Upper lobe of left lung (tissue), 6 donors: ENCODE measurements at places on chromosomes 12 and 14. TPM values are rescaled to one million over a fixed set of nuclear protein-coding genes. Genes with fewer than 3 reads are reported as not detected.
A peak's percentile ranks its signal among the peaks of the same experiment; 100 is the strongest.

The UNC79 gene
- total RNA-seq: 1.0 TPM

The OR6C6 gene
- total RNA-seq: not detected

DNA sequence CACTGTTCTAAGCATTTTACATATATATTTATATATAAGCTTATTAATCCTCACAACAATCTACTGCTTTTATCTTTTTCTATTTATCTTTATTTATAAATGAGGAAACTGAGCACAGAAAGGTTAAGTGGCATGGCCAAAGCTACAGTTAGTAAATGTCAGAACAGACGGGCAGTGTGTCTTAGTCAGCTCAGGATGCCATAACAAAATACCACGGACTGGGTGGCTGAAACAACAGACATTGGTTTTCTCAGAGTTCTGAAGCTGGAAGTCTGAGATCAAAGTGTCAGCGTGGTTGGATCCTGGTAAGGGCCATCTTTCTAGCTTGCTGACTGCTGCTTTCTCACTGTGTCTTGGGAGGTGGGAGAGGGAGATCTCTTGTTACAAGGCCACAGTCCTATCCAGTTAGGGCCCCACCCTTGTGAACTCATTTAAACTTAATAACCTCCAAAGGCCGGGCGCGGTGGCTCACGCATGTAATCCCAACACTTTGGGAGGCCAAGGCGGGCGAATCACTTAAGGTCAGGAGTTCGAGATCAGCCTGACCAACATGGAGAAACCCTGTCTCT is 19.8 kb downstream of the RPGRIP1 start:
- no peaks in the 10 kb centered on the region for H3K36me3 ChIP-seq
- no peak for DNase-seq
- no peaks in the 10 kb centered on the region for H3K27me3 ChIP-seq
- H3K27ac ChIP-seq: no peak overlapping the region
- H3K4me3 ChIP-seq: no peak overlapping the region

- H3K36me3 ChIP-seq: no peaks in the 10 kb centered on the region
- H3K4me3 ChIP-seq: no peak overlapping the region
- H3K27me3 ChIP-seq: no peaks in the 10 kb centered on the region
- H3K4me1 ChIP-seq: no peaks in the 10 kb centered on the region
- no peak overlapping the region for H3K27ac ChIP-seq
These were observed 17.8 kb upstream of the MLEC start for GRCh38 chr12:120668868-120669840.

- DNase-seq: no peak
- H3K36me3 ChIP-seq: peaks cover 3% of the 10 kb centered on the region
- H3K4me3 ChIP-seq: no peak overlapping the region
- H3K4me1 ChIP-seq: no peaks in the 10 kb centered on the region
- no peaks in the 10 kb centered on the region for H3K27me3 ChIP-seq
These were observed 31.9 kb downstream of the ERG28 start for GRCh38 chr14:75628816-75629215.

The NRXN3 gene
- total RNA-seq: 7.3 TPM

DNA sequence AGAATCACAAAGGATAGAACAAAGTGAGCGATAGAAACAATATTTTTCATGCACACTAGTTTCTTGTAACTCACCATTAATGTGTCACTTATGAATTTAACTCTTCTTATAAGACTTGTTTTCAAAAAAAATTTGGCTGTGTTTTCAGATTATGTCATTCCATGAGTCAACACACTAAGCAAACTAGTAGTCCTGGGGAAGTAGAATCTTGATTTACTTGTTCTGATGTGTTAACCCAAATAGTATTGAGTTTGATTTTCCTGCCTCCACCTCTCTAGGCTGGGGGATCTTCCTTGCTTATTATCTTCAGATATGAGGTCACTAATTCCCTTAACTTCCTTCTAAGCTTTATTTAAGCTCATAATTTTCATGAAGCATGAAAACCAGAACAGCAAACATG is 151.0 kb upstream of the SEL1L start:
- no peaks in the 10 kb centered on the region for H3K4me1 ChIP-seq
- no peaks in the 10 kb centered on the region for H3K36me3 ChIP-seq
- DNase-seq: no peak

DNA sequence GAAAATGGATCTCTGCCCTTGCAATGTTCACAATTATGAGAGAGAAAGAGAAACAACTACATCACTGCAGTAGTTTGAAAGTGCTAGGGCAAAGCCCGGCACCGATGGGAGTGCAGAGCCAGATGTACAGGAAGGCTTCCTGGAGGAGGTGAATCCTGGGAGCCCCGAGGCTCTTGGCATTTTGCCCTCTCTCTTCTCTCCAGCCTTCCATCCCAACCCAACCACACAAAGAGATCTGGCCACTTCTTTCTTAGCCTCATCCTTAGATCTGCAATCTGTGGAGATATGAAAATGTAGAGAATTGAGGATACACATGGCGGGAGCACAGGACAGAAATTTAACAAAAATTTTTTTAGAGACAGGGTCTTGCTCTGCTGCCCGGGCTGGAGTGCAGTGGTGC is 3.3 kb upstream of the PAPLN start:
- no peak for DNase-seq
- peaks cover 14% of the 10 kb centered on the region for H3K27me3 ChIP-seq
- no peaks in the 10 kb centered on the region for H3K36me3 ChIP-seq
- H3K4me1 ChIP-seq: peaks cover 35% of the 10 kb centered on the region

DNA sequence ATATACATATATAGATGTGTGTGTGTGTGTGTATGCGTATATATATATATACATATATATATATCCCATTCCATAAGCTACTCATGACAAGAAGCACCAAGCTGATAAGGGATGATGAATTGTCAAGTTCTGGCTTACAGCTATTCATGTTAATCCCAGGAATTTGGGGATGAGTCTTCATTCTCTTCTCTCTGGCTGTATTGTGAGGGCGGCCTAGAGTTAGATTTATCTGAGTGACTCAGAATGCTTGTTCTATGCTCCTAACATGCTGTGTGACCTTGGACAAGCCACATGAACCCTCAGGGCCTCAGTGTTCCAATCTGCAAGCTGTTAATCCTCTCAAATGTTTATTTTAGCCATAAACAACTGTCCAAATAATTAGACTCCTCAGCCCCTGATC is 749.0 kb downstream of the MED13L start:
- no peak for DNase-seq
- H3K27ac ChIP-seq: no peak overlapping the region
- no peak overlapping the region for H3K4me3 ChIP-seq
- H3K4me1 ChIP-seq: no peaks in the 10 kb centered on the region
- no peaks in the 10 kb centered on the region for H3K27me3 ChIP-seq
- no peaks in the 10 kb centered on the region for H3K36me3 ChIP-seq

The LRFN5 gene
- 3.1 TPM for total RNA-seq

DNA sequence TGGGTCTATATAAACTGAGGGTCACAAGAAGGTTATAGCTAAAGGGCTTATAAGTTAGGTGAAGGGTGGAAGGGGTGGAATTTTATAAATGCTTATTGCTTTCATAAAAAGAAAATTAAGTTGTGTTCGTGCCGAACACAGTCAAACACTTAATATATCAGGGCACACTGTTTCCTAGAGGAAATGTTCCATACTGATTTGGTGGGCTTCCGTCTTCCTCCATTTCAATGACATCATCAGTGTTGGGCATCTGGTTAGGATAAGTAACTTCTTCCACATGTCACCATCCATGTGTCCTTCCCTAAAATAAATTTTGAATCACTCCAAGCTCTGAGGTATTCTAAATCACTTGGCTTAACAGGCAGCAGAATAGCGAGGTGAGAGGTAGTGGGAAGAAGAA is 466.4 kb downstream of the MED13L start:
- no peaks in the 10 kb centered on the region for H3K36me3 ChIP-seq
- DNase-seq: no peak
- no peaks in the 10 kb centered on the region for H3K27me3 ChIP-seq
- H3K27ac ChIP-seq: no peak overlapping the region

The RPGRIP1 gene
- total RNA-seq: 1.0 TPM

- no peak overlapping the region for H3K27ac ChIP-seq
- DNase-seq: no peak
- H3K36me3 ChIP-seq: no peaks in the 10 kb centered on the region
- H3K27me3 ChIP-seq: no peaks in the 10 kb centered on the region
- no peaks in the 10 kb centered on the region for H3K4me1 ChIP-seq
- H3K4me3 ChIP-seq: no peak overlapping the region
These were observed 139.7 kb upstream of the TBX3 start for GRCh38 chr12:114823724-114824123.

DNA sequence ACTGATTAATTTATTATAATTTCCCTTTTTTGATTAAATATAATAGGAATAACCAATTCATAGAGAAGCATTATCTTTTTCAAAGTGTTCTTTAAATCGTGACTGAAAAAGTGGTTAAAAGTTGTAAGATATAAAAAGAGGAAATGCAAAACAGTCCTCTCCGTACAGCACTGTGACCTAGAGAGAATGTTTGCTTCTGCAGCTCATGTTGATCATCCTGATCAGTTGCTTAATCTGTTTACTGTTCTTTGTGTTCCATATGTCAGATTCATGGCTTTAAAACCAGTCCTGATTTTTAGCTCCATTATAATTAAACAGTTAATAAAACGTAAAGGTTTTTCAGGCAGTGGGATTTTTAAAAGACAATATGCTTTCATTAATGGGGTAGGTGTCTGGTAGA is 4.7 kb downstream of the TTC8 start:
- no peak for DNase-seq
- H3K4me3 ChIP-seq: no peak overlapping the region
- H3K27ac ChIP-seq: no peak overlapping the region
- no peaks in the 10 kb centered on the region for H3K36me3 ChIP-seq
- H3K4me1 ChIP-seq: peaks cover 6% of the 10 kb centered on the region

GRCh38 chr12:114846771-114847170 is 162.8 kb upstream of the TBX3 start:
- no peak overlapping the region for H3K4me3 ChIP-seq
- no peak overlapping the region for H3K27ac ChIP-seq
- no peaks in the 10 kb centered on the region for H3K27me3 ChIP-seq
- no peaks in the 10 kb centered on the region for H3K4me1 ChIP-seq
- DNase-seq: no peak
- no peaks in the 10 kb centered on the region for H3K36me3 ChIP-seq

DNA sequence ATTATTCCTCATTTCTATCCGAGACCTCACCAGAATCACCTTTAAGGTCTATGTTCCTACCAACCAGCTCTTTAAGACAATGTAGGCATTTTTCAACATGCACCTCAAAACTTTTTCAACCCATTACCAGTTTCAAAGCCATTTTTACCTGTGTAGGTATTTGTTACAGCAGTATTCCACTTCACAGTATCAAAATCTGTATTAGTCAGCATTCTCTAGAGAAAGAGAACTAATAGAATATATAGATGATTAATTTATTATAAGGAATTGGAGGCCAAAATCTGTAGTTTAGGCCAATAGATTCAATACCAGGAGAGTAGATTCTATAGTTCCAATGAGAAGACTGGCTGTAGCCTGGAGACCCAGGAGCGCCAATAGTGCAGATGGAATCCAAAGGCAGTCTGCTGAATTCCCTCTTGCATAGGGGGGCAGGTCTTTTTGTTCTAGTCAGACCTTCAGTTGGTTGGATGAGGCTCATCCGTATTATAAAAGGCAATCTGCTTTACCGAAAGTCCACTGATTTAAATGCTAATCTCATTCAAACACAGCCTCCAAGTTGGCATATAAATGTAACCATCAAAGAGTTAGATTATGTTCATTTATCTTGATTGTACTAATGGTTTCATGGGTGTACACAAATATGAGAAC is 151.6 kb upstream of the SYT1 start:
- H3K27me3 ChIP-seq: no peaks in the 10 kb centered on the region
- H3K4me1 ChIP-seq: no peaks in the 10 kb centered on the region
- DNase-seq: no peak
- no peak overlapping the region for H3K4me3 ChIP-seq

- no peaks in the 10 kb centered on the region for H3K27me3 ChIP-seq
- peaks cover 21% of the 10 kb centered on the region for H3K4me1 ChIP-seq
- no peak overlapping the region for H3K4me3 ChIP-seq
- DNase-seq: no peak
- no peaks in the 10 kb centered on the region for H3K36me3 ChIP-seq
These were observed 36.8 kb downstream of the PPTC7 start for GRCh38 chr12:110546339-110546738.

GRCh38 chr14:94473666-94474410 is 2.2 kb downstream of the SERPINA9 start:
- peak; percentile 25 for DNase-seq
- H3K36me3 ChIP-seq: no peaks in the 10 kb centered on the region
- no peaks in the 10 kb centered on the region for H3K4me1 ChIP-seq
- no peak overlapping the region for H3K27ac ChIP-seq

The ANO4 gene
- total RNA-seq: 0.17 TPM

The PRKD1 gene
- total RNA-seq: 15.5 TPM

- DNase-seq: peak; percentile 22
- H3K4me3 ChIP-seq: no peak overlapping the region
- no peak overlapping the region for H3K27ac ChIP-seq
- no peaks in the 10 kb centered on the region for H3K4me1 ChIP-seq
- no peaks in the 10 kb centered on the region for H3K27me3 ChIP-seq
These were observed 59.9 kb upstream of the CCDC60 start for GRCh38 chr12:119274636-119275065.

The LRTM2 gene
- not detected for total RNA-seq

- no peak overlapping the region for H3K27ac ChIP-seq
- no peaks in the 10 kb centered on the region for H3K36me3 ChIP-seq
- no peaks in the 10 kb centered on the region for H3K27me3 ChIP-seq
- no peak for DNase-seq
- H3K4me3 ChIP-seq: no peak overlapping the region
These were observed 31.9 kb downstream of the SERPINA1 start for GRCh38 chr14:94356379-94357056.

The ZC2HC1C gene
- total RNA-seq: 14.5 TPM

DNA sequence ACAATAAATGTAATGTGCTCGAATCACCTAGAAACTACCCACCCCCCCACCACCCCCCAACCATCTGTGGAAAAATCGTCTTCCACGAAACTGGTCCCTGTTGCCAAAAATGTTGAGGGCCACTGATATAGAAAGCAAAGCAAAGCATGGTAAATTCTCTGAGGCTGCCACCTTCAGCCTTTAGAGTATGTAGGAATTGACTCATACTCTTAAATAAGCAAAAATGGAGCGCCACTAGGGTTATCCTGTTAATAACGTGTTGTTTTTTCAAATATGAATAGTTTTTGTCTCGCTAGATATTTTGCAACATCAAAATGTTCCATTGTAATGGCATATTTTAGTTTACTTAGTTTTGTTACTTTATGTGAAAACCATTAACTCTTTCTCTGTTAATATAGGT is 18.2 kb downstream of the DYNC1H1 start:
- H3K4me3 ChIP-seq: no peak overlapping the region
- DNase-seq: no peak
- H3K36me3 ChIP-seq: peaks cover 97% of the 10 kb centered on the region
- H3K4me1 ChIP-seq: peaks cover 3% of the 10 kb centered on the region
- no peak overlapping the region for H3K27ac ChIP-seq

The HNRNPC gene
- 362 TPM for total RNA-seq

GRCh38 chr14:56733396-56733795 is 76.9 kb downstream of the OTX2 start:
- no peaks in the 10 kb centered on the region for H3K27me3 ChIP-seq
- no peaks in the 10 kb centered on the region for H3K36me3 ChIP-seq
- no peaks in the 10 kb centered on the region for H3K4me1 ChIP-seq
- no peak overlapping the region for H3K4me3 ChIP-seq
- no peak overlapping the region for H3K27ac ChIP-seq

DNA sequence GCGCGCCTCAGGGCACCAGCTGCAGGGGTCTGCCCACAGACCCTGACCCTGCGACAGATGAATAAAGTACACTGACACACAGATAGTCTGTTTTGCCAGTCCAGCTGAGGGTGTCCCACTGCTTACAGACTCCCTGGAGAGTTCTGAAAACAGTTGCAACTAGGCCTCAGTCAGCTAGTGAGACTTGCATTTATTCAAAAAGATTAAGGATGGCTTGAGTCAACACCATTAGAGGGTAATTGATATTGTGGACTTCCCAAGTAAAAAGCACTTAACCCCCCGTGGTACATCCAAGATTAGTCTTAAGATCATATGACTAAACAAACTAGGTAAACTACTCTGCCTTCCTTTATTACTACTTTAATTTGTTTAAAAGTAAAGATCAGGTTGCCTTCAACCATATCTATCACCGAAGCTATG is 11.1 kb upstream of the PSEN1 start:
- H3K27ac ChIP-seq: no peak overlapping the region
- no peaks in the 10 kb centered on the region for H3K4me1 ChIP-seq
